ENCODE measurements at places on chromosomes 3 and 15.

GRCh38 chr3:196073255-196073753 lies 8.6 kb downstream of the TFRC start:
- peak; percentile 63 for DNase-seq

GRCh38 chr15:97648728-97649127 lies 311.8 kb upstream of the ARRDC4 start:
- DNase-seq = no peak

DNA sequence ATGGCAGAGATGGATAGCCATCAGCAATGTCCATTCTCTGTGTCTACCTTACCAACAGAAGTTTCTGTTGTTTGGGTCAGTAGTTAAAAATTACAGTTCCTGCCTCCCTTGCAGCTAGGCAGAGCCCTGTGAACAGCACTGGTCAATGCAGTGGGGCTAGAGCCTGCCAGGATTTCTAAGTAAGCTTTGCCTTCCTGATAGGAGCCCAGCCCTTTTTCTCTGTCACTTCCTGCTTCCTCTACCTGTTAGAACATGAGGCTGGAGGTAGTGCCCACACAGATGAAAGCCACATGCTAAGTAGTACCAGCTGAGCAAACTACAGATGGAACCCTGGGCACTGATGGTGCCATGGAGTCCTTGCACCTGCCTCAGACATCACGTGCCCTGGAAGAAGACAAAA lies 45.0 kb downstream of the MGLL start:
- no peak for DNase-seq

GRCh38 chr3:154758109-154758868 lies 321.8 kb upstream of the MME start:
- peak; percentile 14 for DNase-seq

GRCh38 chr3:179801856-179802255 lies 149.0 kb downstream of the USP13 start:
- DNase-seq = no peak

DNA sequence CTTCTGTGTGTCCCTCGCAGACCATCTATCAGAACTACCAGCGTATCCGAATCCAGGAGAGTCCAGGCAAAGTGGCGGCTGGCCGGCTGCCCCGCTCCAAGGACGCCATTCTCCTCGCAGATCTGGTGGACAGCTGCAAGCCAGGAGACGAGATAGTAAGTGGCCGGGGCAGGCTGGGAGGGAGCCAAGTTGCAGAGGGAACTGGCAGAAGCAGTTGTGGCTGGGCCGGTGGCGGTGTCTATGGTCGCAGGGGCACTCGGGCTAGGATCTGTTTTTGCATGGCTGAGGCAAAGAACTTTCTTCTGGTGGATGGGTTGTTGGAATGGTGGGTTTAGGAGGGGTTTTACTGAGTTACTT lies 10.1 kb downstream of the MCM2 start:
- DNase-seq = no peak

GRCh38 chr15:38263251-38263650 lies 10.6 kb downstream of the SPRED1 start:
- no peak for DNase-seq

DNA sequence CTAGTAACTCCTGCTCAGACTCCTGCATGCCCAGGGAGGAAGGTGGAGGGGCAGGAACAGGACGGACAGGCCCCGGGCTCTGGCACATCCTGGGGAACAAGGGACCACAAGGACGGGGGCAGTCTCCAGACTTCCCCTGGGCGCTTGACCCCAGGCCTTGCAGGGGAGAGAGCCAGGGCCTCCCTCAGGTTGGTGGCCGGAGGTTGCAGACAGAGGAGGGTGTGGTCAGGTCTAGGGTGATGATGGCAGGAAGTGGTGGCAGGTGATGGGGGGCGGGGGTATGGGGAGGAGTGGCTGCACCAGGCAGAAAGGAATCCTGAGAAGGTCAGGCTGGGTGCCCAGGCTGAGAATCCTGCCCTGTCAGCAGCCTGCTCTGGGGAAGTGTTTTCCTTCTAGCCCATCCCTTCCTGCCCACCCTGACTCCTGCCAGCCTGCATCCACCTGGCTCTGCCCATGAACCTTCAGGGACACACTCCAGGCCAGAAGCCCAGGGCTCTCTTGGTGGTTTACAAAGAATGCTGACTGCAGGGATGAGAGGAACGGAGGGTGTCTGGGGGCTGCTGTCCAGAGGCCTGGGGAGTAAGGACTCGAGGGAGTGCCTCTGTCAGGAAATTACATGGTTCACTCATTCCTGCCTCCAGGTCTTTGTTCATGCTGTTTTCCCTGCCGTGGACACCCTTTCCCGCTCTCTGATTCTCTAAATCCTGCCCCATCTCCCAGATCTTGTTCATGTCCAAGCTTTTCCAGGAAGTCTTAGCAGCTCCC lies 15.8 kb downstream of the LOXL1 start:
- no peak for DNase-seq

DNA sequence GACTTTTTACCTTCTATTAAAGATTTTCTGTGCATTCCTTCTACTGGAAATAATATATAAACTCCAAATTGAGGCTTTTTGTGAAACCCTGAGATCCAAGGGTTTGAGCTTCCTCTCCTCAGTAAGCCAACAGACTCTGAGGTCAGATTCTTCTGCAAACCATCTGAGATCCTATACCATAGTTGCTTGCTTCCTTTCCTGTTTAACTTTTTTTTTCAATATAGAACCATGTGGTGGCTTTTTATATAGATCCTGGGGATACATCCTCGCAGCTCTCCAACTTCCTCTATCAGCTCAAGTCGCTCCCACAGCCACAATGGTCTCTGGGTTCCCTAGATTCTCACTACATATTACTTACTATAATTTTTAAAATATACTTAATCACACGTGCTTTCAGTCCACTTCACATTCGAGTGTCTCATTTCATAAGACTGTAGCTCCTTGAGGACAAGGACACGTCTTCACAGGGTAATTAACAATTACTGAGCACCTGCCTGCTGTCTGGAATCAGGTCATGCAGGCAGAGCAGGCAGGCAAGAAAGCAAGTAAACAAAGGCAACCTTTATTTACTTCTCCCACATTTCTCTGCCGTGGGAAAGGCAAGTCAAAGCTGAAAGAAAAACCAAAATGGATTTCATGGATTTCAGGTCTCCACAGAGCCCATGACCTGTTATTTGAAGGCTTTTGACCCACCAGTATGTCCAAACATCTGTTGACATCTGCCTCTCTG lies 941.5 kb downstream of the FHIT start:
- no peak for DNase-seq

DNA sequence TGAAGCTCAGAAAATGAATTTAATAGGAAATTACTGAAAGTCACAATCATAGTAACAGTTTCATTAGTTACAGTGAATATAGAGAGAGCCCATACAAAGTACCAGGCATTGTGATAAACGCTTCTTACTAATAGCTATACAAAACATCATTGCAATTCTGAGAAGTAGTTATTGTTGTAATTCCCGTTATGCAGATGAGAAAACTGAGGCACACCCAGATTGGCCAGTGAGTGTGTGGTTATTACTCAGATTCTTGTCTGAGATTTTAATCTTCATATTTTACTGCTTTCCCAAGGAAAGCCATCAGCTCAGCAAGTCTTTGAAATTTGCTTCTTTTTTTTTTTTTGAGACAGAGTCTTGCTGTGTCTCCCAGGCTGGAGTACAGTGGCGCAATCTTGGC lies 14.3 kb downstream of the FLNB start:
- no peak for DNase-seq

DNA sequence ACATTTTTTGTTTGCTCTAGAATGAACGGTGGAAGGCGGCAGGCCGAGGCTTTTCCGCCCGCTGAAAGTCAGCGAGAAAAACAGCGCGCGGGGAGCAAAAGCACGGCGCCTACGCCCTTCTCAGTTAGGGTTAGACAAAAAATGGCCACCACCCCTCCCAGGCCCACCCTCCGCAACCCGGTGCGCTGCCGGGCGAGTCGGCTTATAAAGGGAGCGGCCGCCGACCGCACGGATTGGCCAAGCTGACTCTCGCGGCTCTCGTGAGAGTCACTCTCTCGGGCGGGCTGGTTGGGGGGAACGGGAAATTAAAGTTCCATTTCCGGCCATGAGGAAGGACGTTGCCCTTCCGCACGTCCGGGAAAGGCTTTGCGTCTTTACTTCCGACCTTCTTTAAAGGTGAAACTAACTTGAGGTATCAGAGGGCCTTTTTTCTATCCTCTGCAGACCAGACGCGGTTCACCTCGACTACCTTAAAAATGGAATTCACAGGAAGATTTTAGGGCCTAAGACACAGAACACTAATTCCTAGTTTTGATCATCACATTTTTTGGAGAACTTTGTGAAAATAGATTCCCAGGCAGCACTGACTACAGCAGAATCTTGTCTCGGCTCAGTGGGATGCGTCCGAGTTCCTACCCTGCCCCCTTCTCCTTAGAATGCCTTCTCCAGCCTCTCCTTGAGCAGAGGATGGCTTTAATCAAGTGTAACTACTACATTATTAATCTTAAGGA lies at the start of gene TERC:
TERC (minus strand) TSS at position 179 of the 731 bp plus-strand sequence.
- DNase-seq = peak; percentile 84

DNA sequence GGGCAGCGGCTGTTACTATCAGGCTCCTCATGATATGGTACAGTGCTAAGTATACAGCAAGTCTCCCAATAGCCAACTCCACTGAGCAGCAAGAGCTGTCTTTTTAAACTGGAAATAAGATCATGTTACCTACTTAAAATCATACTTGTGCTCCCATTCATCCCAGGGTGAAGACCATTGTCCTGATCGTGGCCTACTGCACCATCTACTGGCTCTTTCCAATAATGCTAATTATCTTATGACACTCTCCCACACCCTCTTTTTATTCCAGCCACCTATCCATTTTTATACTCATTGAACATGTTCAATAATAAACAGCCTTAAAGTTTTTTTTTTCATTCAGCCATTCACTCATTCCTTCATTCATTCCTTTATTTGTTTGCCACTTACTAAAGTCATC lies 117.7 kb downstream of the GBE1 start:
- DNase-seq = peak; percentile 3
